Suppressor macrophage treated with lipopolysaccharide for 4 hours (primary cell): ENCODE measurements at places on chromosomes 4 and X.

GRCh38 chrX:69362354-69362753, 141.8 kb upstream of the NALF2 start:
- DNase-seq = no peak

DNA sequence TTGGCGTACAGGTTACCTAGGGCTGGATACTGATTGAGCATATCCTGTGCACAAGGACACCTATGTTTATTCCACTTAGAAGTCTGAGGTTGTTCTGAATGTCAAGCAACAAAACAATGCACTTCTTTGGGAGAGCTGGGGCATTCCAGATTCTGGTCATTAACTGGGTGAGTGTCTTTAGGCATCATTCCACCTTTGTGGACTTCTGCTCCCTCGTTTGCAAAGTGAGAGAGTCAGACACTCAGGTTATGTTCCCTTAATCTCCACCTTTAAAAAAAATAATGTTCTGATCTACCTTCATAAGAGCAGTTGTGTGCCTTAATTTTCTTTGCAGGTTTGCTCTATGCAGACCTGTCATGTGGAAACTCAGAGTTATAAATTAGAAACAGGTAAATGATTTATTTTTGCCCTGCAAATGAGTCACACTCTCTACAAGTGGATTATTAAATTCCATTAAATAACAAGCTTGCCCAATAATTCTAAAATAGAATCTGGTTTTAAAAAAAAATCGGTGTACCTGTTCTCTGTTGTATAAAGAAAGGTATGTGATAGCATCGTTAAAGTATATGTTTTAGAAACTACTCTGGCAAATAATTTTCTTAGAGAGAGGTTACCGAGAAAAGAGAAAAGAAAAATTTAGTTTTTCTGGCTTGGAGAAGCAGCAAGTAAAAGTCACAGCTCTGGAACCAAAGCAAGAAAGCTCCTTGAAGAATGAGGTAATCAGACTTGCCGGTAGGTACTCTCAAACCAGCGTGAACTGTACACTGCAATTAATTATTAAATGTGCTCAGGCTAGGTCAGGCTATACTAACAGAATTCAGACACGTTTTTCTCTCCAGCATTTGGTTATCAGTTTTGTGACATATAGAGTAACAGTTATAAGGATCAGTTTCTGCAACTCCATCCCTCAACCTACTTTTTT, 93.2 kb downstream of the SORBS2 start:
- DNase-seq = no peak

DNA sequence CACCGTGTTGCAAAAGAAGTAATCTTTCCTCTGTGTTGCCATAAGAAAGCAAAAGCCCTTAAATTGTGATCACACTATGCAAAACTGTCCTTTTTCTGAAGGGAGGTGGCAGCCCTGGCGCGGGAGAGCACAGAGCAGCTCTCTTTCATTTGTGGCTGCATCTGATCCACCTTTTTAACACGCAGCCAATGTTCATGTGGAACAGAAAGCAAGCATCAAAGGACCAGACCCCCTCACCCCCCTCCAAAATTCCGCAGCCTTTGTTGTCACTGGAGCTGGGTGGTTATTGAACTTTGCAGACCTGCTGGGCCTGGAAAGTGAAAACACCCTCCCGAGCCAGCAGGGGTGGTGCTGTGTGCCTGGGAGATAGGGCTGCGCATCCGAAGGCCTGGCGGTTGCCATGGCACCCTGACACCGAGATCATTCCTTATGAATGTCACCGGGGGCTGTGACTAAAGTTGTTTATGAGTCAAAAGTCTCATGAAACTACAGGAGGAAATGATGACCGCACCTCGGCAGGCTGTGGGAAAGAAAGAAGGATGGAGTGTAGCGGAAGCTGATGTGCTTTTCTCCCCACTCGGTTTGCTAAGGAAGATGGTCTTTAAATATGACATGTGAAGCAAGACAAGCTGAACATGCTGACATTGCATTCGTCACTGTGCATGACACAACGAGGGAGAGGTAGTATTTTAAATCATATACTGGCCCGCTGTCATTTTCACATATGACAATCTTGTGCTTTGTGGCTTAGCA, 367.4 kb downstream of the UNC5C start:
- peak; percentile 34 for DNase-seq

DNA sequence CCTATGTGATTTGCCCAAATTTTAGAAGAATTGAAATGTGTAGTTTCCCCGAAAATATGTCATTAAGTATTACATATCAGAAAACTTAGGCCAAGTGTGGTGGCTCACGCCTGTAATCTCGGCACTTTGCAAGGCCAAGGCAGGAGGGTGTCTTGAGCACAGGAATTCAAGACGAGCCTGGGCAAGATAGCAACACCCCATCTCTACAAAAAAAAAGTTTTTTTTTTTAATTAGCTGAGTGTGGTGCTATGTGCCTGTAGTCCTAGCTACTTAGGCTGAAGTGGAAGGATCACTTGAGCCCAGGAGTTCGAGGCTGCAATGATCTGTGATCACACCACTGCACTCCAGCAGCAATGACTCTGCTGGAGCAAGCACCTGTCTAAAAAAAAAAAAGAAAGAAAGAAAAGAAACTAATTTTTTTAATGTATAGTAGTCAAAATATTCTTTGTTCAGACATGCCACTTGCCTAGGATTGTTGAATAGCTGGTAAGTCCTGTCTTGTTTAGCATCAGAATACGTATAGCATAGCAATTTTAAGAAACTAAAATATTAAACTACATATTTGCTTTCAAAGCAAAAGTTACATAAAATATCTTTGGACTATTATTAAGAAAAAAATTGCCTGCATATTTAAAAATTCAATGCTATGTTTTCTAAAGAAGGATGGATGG, 40.1 kb upstream of the GAB1 start:
- no peak for DNase-seq

- DNase-seq = no peak
Measured at GRCh38 chrX:55623100-55623499, at the start of gene FOXR2. FOXR2 (plus strand) TSS chrX:55623400; CDS start chrX:55623712, 312 bp downstream.

GRCh38 chrX:39640866-39641265, 456.9 kb downstream of the BCOR start:
- no peak for DNase-seq

GRCh38 chr4:39450618-39451017, 8.1 kb downstream of the RPL9 start:
- no peak for DNase-seq

GRCh38 chr4:18227880-18228279, 206.3 kb upstream of the LCORL start:
- no peak for DNase-seq

DNA sequence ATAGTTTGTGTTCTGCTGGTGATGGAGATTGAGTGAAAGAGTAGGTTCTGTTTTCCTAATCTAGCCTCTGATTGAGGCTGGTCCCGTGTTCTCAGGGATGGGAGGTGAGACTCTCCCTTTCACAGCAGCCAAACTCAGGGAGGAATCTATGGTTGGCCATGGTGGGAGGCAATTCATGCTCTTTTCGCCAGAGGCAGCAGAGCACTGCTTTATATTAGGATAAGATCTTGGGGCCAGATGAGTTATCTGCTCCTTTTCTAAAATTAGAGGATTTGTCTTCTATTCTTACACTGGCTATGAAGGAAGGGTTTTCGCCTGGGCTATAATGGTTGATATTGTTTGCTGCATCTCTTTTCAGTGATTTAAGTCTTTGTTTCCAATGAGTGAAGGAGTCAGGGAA, 63.9 kb upstream of the NLGN4X start:
- DNase-seq = no peak

DNA sequence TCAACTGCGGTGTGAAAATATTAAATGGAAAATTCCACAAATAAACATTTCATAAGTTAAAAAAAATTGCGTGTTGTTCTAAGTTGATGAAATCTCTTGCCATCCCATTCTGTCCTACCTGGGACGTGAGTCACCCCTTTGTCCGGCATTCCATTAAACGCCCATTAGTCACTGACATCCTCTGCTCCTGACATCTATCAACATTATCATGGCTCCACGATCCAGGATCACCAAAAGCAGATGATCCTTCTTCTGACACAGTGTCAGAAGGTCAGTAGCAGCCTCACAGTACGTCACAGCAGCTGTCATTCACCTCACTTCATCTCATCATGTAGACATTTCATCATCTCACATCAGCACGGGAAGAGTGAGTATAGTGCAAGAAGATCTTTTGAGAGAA, 125.7 kb downstream of the ZNF827 start:
- DNase-seq = no peak

DNA sequence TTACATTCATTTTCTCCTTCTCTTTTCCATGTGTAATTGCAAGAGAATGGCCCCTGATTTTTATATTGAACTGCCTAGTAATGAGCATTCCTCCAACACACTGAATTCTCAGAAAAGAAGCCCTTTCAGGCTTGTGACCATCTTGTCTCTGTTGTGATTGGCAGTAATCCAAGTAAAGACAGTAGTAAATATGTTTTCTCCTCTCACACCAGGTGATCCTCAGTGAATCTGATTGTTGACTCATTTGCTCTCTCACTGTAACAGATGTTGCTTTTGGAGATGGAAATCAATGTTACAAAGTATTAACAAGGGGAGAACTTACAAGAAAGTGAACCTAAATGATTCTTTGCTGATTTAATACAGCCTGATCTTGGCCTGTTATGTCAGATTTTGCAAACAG, 271.0 kb downstream of the AFF2 start:
- no peak for DNase-seq

DNA sequence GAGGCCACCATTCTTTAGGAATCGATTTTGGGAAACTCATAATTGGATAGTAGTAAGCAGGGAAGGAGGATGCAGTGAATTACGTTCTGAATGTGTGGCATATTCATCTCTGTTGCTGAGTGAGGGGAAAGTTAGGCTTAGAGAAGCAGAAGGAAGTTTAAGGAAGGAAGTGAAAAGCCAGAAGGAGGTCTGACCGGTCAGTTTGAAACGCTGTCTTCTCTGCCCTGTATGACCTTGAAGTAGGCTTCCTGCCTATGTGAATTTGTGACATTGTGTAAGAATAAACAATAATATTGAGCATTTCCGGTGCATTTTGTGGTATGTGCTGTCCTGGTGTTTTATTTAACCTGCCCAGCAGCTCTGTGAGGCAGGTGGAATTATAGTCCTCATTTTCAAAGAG, 67.3 kb downstream of the PDLIM5 start:
- DNase-seq = peak; percentile 49

DNA sequence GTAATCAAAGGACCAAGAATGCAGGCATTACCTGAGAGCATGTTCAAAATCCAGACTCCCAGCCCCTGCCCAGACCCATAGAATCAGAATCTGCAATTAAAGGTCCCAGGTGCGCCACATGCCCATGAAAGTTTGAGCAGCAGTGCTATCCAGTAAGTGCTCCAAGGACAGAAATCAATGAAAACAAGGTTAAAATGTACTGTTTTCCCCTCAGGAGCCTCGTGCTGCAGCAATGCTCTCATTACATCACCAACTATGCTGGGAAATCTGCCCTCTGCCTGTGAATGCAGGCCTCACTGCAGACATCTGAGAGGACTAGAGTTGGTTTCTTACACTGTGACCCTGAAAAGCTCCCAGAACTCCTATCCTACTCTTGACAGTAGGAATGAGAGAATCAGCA, 21.1 kb downstream of the ANXA5 start:
- DNase-seq = no peak

DNA sequence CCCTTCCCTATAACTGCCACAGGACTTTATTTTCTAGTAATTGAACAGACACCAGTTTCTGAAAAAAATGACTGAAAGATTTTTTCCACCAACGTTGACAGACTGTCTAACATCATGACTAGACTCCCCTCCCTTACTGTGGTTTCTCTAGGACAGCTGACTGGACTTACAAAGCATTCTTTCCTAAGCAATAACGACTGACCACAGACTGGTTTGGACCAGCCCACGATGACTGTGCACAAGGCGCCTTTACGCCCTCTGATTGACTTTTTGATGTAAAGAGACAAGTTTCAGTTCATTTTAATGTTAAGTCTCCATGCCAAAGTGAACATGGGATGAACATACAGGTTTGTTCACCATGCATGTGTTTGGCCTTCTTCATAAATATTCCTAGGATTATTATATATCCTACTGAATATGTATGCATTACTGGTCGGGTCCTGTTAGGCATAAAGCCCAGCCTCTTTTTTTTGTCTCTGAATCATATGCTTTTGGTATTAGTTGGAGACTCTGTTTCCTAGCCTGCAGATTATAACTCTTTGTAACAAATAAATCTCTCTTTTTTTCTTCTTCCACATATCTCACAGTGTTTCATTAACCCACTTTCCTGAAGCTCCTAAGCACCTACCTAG, 50.5 kb upstream of the UGT2B4 start:
- DNase-seq = no peak

- DNase-seq = peak; percentile 15
Measured at GRCh38 chr4:118783887-118784286, 52.0 kb downstream of the SEC24D start.

DNA sequence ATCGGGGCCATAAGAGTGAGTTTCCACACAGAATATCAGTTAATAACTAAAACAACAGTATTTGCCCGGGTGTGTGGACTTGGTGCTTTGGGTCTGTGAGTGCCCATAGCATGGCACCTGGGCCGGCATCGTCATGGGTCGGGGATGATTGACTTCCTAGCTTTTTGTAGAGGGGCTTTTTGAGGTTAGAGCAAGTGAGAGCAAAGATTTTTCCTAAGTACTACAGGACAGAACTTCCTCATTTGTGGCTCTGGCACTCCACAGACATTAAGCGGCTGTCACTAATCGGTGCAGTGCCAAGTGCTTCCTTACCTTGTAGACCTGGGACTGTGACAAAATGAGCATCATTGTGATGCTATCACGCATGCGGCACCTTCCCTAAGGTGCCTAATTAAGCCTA, 81.0 kb downstream of the SHROOM2 start:
- peak; percentile 1 for DNase-seq

DNA sequence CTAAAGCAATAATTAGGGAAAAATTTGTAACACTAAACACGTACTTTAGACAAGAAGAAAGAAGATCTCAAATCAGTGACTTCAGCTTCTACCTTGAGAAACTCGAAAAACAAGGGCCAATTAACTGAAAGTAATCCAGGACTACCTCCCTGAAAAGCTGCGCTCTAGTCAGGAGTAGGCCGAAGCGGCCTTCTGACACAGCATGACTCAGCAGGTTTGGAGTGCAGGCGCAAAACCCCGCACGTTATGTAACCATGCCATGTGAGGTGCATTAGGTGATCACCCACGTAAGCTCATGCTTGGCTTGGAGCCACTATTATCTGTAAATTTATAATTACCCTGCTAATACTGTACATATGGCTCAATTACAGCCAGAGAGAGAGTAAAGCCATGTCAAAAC, 52.8 kb upstream of the CCDC149 start:
- no peak for DNase-seq

GRCh38 chr4:121851354-121851753, 18.9 kb downstream of the BBS7 start:
- DNase-seq = no peak

- no peak for DNase-seq
Measured at GRCh38 chr4:165328101-165328425, 594 bp downstream of the MSMO1 start.

GRCh38 chr4:156547891-156548290, 423.7 kb downstream of the PDGFC start:
- no peak for DNase-seq
